ENCODE measurements at places on chromosomes 6 and 20.

GRCh38 chr20:24098886-24099285 is 110.3 kb upstream of the GGTLC1 start:
- no peak for DNase-seq

DNA sequence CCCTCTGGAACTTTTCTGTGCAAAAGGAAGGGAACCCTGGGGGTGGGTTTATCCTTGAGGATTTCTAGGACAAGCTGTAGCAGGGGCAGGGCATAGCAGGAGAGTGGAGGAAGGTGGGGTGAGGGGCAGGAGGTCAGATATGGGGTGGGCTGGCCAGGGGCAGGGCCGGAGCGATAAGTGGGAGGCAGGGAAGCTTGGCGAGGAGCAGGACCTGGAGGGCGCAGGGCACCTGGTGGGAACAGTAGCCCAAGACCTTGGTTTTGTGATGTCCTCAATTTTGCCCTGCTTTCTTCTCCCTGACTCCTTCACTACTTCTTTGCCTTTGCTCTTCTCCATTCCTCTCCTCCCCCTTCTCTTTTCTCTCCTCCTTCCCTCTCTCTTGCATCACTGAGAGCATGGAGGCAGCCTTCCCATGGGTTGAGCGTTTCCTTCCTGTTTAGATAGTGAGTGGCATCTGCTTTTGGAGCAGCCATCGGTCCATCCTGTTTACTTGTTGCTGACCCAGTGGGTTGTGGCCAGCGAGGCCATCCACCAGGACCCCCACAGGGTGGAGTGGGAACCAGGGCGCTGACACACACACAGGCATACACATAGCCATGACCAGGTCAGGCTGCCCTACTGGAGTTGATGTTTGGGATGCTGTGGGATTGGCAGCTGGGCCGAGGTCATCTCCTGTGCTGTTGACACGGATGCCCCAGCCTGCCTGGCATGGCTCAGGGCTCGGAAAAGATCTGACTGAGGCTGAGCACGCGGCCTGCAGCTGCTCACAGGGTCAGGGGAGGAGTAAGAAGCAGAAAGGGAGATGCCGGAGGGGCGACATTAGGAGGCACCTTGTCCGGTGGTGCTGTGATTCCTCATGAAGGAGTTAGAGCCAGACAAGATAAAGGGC is 121.0 kb upstream of the RNF24 start:
- no peak for DNase-seq

DNA sequence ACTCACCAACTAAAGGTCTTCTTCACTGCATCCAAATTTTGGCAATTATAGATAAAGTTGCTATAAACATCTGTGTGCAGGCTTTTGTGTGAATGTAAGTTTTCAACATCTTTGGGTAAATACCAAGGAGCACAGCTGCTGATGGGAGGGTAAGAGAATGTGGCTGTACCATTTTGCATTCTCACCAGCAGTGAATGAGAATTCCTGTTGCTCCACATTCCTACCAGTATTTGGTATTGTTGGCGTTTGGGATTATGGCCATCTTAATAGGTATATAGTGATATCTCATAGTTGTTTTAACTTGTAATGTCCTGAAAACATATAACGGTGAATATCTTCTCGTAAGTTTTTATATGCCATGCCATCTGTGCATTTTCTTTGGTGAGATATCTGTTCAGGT is 69.3 kb downstream of the ILRUN start:
- DNase-seq = no peak

DNA sequence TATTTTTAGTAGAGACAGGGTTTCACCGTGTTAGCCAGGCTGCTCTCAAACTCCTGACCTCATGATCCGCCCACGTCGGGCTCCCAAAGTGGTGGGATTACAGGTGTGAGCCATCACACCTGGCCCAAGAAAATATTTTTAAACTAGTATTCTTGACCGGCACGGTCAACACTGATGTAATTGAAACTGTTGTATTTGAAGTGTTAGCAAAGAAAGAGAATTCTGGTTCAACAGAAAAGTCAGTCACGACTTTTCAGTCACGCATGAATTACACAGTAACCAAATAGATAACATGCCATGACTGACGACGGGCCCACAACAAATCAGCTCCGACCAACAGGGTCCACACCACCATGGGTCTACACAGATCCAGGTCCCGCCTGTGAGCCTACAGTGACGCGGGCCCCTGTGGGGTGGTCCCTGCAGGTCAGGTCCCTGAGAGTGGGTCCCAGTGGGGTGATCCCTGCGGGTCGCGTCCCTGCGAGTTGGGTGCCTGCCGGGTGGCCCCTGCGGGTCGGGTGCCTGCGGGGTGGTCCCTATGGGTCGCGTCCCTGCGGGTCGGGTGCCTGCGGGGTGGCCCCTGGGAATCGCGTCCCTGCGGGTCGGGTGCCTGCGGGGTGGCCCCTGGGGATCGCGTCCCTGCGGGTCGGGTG is 1.0 kb downstream of the GMEB2 start:
- DNase-seq = no peak

DNA sequence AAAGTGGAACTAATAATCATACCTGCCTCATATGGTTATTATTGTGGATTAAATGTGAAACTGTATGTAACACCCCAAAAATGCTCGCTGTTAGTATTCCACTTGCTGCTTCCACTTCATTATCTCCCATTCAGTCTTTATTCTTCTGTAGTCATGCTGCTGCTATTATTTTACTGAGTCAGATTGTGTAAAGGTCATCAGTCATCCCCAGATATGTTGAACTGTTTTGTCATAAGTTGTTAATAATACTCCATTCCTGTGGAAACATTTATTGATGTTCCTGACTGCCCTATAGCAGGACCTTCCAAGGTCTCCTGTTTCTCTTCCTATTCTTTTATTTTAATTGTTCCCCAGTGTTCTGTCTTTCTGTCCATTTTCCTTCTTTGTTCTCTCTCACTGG is 1148.3 kb downstream of the EPHA7 start:
- DNase-seq = no peak

GRCh38 chr20:36465109-36466080 is 75.9 kb upstream of the MYL9 start:
- no peak for DNase-seq

- no peak for DNase-seq
These were observed 1.4 kb downstream of the GMPR start for GRCh38 chr6:16239798-16240123.

DNA sequence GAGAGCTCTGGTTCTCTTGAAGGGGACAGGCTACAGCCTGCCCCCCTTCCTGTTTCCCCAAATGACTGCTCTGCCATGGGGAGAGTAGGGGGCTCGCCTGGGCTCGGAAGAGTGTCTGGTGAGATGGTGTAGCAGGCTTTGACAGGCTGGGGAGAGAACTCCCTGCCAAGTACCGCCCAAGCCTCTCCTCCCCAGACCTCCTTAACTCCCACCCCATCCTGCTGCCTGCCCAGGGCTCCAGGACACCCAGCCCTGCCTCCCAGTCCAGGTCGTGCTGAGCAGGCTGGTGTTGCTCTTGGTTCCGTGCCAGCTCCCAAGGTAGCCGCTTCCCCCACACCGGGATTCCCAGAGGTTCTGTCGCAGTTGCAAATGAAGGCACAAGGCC is 9.8 kb downstream of the VEGFA start:
- no peak for DNase-seq

- DNase-seq = no peak
These were observed 400.7 kb downstream of the ZFAND3 start for GRCh38 chr6:38220069-38220723.

DNA sequence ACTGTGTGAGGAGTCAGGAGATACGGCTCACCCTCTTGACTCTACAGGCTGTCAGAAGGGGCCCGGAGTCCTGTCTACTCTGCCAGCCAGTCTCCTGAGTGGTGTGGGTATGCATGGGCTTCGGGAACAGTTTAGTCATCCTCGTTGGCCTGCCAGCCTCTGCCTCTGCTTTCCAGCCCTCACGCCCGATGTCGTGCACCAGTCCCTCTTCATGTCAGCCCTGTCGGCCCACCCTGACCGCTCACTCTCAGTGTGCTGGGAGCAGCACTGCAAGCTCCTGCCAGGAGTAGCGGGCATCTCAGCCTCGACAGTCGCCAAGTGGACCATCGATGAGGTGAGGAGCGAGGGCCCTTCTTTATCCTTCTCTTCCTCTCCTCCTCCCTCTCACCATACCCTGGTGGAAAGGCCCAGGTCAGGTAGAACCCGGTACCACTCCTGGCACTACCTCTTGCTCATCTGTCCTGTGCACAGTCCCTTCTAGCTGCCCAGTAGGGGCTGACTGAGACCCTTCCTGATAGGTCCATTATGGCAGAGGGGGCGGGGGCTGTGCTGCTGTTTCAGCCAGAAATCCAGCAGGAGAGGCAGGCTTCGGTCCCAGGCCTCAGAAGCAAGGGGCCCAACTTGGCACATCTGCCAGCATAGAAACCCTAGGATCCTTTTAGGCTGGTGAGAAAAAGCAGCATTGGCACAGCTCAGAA is 18.7 kb upstream of the SGK2 start:
- DNase-seq = no peak

DNA sequence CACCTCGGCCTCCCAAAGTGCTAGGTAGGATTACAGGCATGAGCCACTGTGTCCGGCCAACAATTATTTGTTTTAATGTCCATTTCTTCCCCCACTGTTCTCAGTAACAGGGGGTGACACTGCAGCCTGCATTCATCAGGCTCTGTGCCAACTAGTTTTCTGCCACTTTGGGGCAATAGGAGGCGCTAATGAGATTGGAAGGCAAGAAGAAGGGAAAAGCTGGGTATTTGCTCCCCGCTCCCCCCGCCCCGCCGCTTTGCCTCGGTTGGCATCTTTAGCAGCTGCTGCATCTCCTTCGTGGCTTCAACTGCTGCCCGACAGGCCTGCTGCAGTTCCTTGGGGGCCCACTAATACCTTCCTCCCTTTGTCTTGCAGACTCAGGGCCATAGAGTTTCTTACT is 35.0 kb upstream of the MDGA1 start:
- no peak for DNase-seq

GRCh38 chr6:126983779-126984178 is 134.7 kb upstream of the RSPO3 start:
- no peak for DNase-seq

DNA sequence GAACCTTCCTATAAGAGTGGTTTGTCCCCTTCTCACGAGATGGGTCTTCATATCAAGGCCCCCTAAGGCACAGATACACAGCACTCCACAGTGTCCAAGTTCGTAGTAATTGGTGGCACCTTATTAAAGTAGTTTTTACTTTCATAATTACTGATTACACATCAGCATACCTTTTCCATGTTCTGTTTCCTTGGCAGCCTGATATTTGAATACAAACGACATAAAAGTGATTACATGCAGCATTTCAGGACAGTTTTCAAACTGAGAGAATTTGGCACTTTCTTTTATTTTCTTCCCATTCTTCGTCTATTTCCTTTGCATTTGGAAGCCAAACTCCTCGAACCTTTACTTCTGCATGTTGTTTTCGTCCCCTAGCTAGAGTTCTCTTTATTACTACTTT is 139.7 kb downstream of the MTHFD1L start:
- no peak for DNase-seq

DNA sequence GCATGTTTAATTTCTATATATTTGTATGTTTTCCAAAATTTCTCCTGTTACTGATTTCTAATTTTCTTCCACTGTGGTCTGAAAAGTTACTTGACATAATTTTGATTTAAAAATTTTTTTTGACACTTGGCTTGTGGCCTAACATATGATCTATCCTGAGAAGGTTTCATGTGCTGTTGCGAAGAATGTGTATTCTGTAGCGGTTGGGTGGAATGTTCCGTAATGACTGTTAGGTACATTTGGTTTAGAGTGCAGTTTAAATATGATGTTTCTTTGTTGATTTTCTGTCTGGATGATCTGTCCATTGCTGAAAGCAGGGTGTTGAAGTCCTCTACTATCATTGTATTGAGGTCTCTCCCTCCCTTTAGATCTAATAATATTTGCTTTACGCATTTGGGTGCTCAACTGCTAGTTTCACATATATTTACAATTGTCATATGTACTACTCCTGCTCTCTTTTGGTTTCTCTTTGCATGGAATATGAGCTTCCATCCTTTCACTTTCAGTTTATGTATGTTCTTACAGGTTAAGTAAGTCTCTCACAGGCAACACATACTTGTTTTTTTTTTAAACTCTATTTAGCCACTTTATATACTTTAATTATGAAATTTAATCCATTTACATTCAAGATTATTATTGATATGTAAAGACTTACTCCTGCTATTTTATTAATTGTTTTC is 19.5 kb upstream of the EDN1 start:
- no peak for DNase-seq

Measured in stimulated activated CD8-positive, alpha-beta memory T cell treated with anti-CD3 and anti-CD28 coated beads, Interleukin-2, amount 100 ng/mL, for 1 hour (primary cell).